ENCODE measurements at places on chromosomes 5 and 9. TPM values are rescaled to one million over a fixed set of nuclear protein-coding genes. Genes with fewer than 3 reads are reported as not detected.

EFNA5 gene
- total RNA-seq = 36.1 TPM

RIGI gene
- total RNA-seq = 7.4 TPM

FGF18 gene
- 0.47 TPM for total RNA-seq

DNA sequence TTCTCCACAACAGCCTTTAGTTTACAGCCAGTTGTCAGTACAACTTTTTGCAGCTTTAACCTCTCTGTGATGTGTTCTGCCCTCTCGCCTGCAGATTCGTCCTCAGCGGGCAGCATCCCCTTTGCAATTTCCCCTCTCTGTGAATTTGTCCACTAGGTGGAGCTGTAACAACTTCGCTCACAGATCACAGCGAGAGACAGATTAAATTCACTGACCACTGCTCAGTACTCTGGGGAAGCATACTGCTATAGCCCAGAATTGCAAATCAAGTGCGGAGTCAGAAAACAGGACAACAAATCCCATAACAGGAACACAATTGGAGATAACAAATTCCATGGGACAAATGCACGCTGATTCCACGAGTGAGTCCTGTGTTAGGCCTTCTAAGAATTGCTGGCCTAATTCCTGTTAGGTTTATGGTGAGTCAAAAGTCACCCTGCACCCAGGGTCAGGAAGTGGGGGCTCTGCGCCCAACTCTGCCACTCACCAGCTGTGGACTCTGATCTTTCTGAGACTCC, 2124.9 kb downstream of the MAT2B start:
- DNase-seq = no peak

DNA sequence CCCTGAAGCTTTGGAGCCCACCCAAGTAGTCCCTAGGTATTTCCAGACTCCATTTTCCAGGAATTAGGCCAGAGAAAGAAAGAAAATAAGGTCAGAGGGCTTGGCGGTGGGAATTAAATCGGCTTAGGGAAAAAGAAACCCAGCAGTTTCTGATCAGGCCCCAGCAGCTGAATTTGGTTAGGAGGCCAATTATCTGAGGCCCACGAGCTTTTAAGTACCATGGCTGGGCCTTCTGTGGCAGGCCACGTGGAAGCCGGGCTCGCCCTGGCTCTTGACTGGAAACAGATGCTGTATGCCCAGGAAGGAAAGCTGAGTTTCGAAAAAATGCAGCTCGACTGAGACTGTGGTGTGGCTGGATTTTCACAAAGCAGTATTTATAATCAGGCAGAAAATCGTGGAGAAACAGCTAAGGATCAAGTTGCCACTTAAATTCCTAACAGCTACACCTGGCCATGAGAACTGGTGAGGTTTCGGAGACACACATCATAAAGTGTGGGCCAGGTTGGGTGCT, 75.1 kb upstream of the PANK3 start:
- no peak for DNase-seq

GRCh38 chr9:101705135-101705661, 33.2 kb downstream of the GRIN3A start:
- no peak for DNase-seq

- DNase-seq = no peak
These were observed 179.0 kb downstream of the C9orf50 start for GRCh38 chr9:129441852-129442251.

- DNase-seq = no peak
These were observed 18.8 kb downstream of the TICAM2 start for GRCh38 chr5:115583474-115583873.

DNA sequence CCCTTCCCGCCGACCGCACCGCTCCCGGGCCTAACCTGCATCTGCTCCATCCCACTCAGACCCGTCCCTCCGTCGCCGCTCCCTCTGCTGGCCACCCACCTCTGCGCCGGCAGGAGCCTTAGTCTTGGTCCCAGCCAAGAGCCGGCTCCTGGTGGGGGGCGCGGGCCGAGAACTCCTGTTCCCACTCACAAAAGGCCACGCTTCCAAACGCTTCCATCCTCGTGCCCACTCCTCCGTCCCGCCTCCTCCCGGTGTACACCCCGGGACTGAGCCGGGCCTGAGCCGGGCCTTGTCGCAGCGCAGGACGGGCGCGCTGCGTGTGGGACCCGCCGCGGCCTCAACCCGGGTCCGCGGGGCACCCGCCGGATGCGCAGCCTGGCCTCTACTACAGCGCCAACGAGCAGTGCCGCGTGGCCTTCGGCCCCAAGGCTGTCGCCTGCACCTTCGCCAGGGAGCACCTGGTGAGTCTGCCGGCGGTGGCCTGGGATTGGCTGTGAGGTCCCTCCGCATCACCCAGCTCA, 7.5 kb downstream of the ADAMTS13 start:
- no peak for DNase-seq

- no peak for DNase-seq
These were observed at the start of gene RASGEF1C for GRCh38 chr5:180209137-180209581. TSS of gene RASGEF1C (minus strand) at chr5:180209211. CDS start at chr5:180138052, 71,159 bp downstream.

DNA sequence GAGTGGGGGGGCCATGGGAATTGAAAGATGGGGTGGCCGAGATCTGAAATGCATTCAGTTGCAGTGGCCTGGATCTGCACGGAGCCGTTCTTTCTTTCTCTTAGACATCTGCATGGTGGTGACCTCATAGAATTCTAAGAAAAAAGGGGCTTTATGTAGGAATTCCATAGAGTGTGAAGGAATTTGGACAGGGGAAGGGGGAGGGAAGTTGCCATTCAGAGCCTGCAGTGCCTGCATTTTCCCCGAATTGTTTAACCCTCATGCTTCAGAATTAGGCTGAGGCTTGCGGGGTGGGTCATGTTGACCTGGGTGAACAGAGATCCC, 4.9 kb downstream of the NEK6 start:
- no peak for DNase-seq

GRCh38 chr5:177090813-177091212, 4.1 kb downstream of the FGFR4 start:
- no peak for DNase-seq

- no peak for DNase-seq
These were observed 48.2 kb downstream of the NKD2 start for GRCh38 chr5:1056611-1057484.

Data from suprapubic skin (tissue), 4 donors.